ENCODE measurements at places on chromosomes 16 and 17.

DNA sequence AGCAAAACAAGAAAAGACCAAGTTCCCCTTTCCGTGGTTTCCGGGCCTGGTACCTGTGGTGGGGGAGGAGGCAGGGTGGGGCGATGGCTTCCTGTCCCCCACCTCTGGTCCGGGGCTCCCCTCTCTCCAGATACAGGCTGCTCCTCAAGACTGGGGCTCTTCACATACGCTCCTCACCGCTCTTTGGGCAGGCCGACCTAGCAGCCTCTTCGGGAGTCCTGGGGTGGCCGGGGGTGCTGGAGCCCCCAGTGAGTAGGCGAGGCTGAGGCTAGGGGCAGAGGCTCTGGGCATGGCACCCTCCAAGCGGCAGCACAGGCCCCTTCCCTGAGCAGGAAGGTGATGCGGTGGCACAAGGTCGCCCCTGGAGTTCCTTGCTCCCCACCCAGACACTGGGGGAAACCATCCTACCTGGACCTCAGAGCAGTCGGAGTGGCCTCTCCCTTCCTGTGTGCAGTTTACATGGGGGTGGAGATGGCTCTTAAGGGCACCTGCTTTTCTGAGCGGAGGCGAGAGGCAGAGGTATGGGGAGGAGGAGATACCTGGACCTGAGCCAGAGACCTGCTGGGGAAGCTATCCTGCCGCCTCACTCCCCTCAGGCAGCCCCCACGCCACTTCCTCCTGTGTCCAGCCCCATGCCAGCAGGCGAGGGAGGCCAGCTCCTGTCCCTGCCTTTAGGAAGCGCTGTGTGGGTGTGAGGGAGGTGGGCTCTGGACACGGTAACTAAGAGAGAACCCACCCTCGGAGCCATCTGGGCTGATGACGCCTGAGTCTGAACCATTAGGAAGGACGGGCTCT lies 891 bp downstream of the CORO1A start:
- no peak for DNase-seq

GRCh38 chr16:67965668-67966548 lies 2.5 kb downstream of the SLC12A4 start:
- no peak for DNase-seq

- no peak for DNase-seq
Measured at GRCh38 chr17:79005063-79005861, 4.3 kb downstream of the CANT1 start.

DNA sequence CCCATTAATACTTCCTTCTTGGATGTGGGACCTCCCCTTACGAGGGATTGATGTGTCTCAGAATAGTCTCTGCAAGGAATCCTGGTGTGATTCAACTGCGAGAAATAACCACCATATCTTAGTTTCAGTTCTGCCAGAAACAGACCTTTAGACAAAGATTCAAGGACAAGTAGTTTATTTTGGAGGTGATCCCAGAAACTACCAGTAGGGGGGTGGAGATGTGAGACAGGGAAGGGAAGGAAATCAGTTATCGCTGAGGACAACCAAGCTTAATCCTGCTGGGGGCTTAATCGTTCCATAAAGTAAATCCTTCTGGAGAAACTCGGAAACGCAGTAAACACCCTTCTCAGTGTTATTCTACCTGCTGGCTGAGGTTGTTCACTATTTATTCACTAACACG lies 5.0 kb upstream of the SDR42E1 start:
- DNase-seq: peak; percentile 58

GRCh38 chr17:5952518-5952917 lies 117.7 kb upstream of the WSCD1 start:
- DNase-seq: no peak

- no peak for DNase-seq
Measured at GRCh38 chr16:87854907-87855683, 14.2 kb downstream of the SLC7A5 start.

- DNase-seq: peak; percentile 95
Measured at GRCh38 chr16:89489040-89489897, 1.1 kb downstream of the ANKRD11 start.

- DNase-seq: peak; percentile 31
Measured at GRCh38 chr17:1577182-1577581, 14.6 kb upstream of the PITPNA start.

GRCh38 chr16:7644176-7644575 lies 311.5 kb downstream of the RBFOX1 start:
- no peak for DNase-seq

GRCh38 chr17:78127888-78128550 lies 536 bp downstream of the TMC6 start:
- no peak for DNase-seq

DNA sequence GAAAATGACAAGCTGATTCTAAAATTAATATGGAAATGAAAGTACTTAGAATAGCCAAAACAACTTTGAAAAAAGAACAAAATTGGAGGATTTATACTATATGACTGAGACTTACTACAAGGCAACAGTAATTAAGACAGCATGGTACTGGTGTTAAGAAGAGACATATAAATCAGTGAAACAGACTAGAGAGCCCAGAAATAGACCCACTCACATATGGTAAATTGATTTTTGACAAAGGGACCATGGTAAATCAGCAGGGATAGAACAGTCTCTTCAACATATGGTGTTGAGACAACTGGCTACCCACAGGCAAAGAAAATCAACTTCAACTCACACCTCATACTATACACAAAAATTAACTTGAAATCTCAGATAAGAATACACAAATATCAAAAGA lies 12.9 kb downstream of the CMC2 start:
- DNase-seq: peak; percentile 26

DNA sequence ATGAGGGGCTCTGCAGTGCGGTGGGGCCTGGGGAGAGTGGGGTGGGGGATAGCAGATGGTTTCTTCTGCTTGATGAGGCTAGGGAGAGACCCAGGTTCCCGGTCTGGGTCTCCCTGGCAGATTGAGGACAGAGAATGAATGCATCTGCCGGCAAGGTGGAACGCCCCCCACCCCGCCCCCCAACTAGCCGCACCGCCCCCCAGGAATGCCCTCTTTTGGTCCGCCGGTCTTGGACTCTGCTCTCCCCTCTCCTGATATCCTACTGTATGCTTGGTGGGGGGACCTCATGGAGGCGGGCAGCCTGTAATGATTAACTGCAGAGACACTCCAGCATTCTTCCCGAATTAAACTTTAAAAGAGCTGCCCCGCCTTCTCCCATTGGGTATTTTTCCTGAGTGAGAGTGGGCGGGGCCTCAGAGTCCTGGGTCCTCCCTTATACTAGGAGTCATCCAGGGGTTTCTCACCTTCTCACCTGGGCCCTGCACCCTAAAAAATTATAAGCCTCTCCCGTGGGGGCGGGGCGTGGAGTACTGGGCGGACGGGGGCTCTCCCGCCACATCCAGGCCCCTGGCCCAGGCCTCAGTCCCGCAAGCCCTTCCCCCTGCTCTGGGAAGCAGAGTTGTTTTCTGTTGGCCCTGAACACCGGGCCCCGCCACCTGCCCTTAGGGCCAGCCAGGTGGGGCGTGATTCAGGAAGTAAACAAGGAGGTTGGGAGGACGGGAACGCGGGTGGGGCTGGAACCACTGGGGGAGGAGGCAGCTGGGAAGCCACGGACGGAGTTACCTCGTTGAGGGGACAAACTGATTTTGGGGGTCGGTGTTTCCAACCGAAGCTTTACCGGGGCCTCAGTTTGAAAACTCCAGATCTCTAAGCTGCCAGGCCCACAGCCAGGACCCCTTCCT lies 1.5 kb downstream of the GRB7 start:
- DNase-seq: peak; percentile 39

- DNase-seq: no peak
Measured at GRCh38 chr17:80755650-80756405, 211.2 kb downstream of the RPTOR start.

DNA sequence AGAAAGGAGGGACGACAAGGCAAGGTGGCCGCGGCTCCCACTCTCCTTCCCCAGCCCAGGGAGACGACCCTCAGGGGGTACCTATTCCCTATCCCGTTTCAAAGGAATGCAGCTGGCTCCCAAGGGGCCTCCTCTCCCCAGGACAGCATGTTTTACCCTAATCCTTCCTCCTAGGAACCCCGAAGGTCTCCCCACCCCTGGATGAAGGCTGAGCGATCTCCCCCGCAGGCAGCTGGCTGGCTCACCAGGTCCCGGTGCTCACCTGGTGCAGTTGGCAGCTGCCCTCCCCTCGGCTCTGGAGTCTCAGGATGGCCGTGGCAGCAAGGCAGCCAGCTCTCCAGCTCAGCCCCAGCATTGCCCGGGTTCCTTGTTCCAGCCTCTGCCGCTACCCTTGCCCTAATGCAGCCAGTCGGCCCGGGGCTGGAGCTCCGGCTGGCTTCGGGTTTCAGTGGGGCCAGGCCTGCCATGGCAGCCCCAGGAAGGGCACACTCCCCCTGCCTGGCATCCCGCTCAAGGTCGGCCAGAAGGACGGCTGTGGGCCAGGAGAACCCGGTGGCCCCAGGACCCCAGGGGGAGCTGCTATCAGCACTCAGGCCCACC lies 4.6 kb downstream of the CLUH start:
- DNase-seq: no peak

GRCh38 chr17:6340708-6341107 lies 94.2 kb downstream of the AIPL1 start:
- no peak for DNase-seq

GRCh38 chr16:10895053-10895946 lies 18.3 kb downstream of the CIITA start:
- DNase-seq: peak; percentile 62

DNA sequence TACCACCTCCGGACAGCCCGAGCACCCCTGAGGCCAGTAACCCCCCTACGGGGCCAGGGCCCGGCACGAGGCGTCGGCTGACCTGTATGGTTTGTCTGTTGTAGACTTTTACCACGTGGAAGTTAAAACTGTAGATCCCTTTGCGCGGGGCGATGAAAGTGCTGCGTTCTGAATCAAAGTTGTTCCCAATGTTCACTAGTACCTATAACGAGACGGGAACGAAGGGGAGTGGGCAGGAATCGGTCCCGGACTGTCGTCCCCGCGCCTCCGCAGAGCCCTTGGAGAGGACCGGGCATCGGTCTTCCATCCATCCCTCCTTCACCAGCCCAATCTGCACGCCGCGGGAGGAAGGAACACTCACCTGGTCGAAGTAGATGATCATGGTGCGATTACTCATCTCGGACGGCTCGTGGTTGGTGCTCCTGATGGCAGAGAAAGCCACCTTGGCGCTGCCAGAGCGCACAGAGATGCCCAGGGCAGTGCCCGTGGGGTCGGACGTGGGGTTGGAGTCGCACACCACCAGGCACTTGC lies 732 bp downstream of the CBLN1 start:
- DNase-seq: no peak

DNA sequence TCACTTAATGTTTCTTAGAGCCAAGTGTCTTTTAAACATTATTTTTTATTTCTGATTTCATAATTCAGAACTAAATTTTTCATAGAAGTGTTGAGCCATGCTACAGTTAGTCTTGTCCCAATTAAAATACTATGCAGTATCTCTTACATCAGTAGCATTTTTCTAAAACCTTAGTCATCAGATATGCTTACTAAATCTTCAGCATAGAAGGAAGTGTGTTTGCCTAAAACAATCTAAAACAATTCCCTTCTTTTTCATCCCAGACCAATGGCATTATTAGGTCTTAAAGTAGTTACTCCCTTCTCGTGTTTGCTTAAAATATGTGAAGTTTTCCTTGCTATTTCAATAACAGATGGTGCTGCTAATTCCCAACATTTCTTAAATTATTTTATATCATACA lies 13.6 kb upstream of the BCAS3 start:
- DNase-seq: no peak

GRCh38 chr16:66534376-66534799 lies 15.5 kb downstream of the TK2 start:
- no peak for DNase-seq

GRCh38 chr16:74321356-74321755 lies 24.7 kb downstream of the PSMD7 start:
- DNase-seq: no peak

DNA sequence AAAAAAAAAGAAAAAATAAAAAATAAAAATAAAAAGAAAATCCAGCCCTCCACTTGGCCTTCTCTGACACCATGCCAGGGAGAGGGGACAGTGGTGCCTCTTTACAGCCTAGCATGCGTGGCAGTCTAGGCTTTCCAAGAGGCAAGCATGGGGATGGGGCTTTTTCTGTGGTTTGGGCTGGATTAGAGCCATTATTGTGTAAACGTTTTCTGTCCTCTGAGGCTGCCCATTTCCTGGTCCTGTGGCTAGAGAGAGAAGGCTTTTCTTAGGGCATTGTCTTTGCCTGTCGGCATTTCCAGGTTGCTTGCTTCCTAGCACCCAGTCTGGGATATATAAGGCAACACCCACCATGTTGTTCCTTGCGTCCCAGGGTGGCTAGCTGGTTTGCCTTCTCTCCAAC lies 2.7 kb upstream of the DHRS7B start:
- DNase-seq: no peak

- DNase-seq: no peak
Measured at GRCh38 chr17:47732399-47733046, 513 bp upstream of the TBX21 start.

DNA sequence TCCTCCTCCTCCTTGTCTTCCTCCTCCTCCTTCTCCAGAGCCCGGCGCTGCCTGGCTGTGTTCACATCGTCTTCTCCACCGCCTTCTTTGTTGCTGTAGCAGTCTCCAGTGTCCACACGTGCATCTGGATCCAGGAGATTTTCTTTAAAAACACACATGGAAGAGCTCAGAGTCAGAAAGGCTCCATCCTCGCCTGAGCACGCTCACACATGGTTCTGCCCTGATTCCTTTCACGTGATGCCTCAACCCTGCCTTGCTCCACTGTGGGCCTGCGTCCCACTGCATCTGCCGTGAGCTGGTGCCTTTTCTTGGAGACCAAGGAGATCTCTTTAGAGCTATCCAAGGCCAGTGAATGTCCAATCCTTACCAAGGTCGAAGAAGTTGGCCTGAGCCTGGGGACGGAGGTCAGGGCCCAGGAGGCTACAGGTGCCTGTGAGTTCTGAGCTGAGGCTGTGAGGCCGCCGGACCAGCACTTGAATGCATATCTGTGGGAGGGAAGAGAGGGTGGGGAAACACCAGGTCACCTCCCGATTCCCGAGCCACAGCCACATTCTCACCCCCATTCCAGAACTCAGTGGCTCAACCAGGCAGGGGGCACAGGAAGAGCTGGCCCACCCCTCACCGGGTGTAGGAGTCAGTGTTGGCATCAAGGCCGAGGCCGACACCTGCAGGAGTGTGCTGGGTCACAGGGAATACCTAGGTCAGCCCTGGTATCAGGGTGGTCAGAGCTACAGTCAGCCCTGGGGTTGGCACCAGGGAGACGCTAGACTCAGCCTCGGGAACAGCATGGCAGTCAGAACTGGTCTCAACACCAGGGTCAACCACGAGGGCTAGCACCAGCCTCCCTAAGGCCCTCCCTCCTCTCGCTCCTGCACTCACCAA lies 37.6 kb downstream of the HASPIN start:
- DNase-seq: no peak

- DNase-seq: no peak
Measured at GRCh38 chr17:3378321-3378720, 7.8 kb downstream of the OR3A2 start.

- no peak for DNase-seq
Measured at GRCh38 chr17:40548491-40548981, 16.7 kb downstream of the CCR7 start.

DNA sequence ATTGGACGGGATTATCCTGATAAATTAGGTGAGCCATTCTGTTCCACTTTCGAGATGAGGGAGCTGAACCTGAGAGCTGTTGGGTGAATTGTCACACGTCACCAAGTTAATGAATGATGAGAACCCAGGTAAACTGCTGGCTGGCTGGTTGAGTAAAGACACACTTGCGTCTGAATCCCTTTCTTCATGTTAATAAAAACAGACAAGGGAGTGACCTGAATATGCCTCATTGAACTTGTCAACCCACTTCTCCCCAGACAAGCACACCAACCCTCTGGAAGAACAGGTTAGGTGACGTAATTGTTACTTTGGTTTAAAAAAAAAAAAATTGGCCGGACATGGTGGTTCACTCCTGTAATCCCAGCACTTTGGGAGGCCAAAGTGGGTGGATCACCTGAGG lies 400.9 kb upstream of the CDH5 start:
- DNase-seq: no peak
